Stimulated activated CD8-positive, alpha-beta memory T cell treated with anti-CD3 and anti-CD28 coated beads, Interleukin-4, amount 100 ng/mL, for 4 hours (primary cell): ENCODE measurements at places on chromosomes 1 and 21.

DNA sequence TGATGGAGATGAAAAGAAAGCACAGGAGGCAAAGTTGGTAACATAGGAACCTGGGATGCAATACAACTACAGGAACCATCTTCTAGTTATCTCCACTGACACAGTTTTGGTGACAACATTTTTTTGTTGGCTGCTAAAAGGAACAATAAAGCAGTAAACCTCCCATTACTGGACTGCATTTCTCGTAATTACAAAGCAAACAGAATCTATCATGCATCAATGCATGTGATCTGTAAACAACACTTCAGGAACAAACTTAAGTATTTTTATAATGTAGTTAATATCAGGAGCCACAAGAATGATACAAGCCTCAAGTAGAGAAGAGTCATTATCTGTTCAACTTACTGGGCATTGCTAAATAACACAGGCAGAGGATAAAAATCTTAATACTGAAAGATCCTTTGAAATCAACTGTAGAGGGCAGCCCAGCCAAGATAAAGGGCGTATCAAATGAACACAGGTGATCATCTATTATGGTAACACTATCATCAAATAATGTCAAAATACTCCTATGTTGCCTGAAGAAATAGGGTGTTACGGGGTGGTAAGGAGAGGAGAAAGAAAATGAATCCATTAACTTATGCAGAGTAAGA lies 193.3 kb downstream of the EIF4G3 start:
- no peak for DNase-seq

- DNase-seq, result no peak
Observed at GRCh38 chr1:72697410-72697809, 415.1 kb upstream of the NEGR1 start.

DNA sequence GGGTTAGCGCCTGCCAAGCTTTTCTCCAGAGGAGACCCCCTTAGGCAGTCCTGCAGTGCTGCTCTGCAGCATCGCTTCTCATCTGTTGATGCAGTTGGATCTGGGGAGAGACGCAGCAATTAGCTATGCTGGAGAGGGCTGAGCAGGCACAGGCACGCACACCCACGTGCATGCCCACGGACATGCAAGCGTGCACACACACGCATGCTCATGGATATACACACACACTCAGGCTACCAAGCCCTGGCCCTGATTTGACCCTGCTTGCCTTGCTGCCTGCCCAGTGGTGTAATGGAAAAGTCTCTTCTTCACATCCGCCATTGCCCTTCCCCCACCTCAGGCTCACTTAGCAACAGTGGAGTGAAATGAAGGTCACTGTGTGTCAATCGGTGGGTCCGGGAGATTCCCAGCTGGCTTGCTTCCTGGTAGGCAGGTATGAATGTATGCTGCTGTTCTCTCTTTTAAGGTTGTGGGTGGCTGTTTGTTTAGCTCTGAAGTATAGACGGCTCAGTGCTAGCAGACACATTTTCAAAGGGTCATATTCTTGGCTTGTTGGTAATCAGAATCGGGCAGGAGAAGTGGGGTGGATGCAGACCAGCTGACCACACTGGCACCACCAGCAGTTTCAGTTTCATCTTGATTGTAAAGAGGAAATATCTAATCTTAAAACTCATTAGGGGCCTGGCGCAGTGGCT lies 9.5 kb downstream of the ATP1B1 start:
- DNase-seq, result no peak

DNA sequence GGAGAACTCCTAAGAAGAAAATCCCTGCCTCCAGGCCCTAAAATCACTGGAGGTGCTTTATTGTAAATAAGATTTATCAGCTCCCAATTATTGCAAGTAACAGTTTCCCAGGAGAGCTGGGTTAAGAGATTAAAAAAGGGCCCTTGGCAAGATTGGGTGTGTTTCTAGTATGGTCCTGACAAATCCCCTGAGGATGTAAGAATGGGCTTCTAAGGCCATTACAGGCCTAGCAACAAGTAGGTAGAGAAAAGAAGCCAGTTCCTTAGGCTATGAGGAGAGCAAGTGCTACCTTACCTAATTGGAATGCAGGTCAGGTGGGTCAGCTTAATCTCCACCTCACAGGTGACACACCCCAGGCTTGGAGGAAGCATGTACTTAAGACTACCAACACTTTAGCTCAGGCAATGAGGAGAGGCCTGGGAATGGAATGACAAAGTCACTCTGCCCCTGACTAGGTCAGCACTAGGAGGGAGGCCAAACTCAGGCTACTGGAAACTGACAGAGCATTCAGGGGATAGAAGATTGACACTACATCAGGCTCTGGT lies 6.8 kb upstream of the OTUD7B start:
- no peak for DNase-seq

- DNase-seq, result no peak
Observed at GRCh38 chr1:71193153-71193552, 112.3 kb upstream of the ZRANB2 start.

DNA sequence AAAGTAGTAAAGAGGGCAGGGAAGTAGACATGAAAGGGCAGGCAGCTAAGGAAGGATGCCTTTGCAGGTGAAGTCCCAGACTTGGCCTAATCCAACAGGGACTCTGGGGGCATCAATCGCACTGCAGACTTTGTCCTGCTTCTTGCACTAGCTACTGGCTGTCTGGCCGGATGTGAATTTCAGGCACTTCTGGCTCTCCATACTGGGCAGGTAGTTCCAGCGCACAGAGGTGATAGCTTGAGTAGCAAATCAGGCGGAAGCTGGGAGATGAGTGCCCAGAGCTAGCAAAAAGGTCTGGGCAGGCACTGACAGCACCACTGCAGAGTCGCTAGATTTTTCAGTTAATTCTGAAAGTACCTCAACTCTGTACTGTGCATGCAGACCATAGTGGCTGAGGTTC lies 997 bp downstream of the RSPH1 start:
- no peak for DNase-seq

DNA sequence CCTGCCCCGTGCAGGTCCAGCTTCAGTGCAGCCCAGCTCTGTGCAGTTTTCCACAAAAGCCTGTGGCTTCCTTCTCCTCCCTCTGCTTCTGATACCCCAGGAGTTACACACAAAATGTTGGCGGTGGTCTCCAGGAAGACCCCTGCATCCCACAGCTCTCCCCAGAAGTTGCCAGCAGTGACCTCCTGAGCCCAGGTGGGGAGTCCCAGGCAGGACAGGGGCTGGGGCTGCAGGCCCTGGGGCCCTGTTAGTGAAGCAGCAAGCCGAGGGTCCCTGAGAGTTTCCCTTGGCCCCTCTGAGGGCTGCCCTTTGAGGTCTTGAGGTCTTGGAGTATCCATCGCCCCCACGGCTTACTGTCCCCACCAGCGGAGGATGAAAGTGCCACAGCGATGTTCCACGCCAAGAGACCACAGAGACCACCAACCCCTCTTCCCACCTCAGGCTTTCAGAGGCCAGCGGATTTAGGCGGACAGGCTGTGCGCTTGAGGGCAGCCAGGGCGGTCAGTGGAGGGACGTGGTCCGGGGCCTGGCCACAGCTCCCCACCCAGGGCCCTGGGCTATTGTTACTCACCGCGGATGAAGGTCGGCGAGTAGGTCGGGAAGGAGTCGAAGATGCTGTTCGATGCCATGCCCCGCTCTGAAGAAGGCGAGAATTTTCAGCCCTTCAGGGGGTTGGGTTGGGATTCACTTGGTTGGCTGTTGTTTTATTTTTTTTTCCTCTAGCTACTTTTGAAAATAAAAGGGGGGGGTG lies 34.0 kb upstream of the RUNX3 start:
- DNase-seq, result no peak

- DNase-seq, result no peak
Observed at GRCh38 chr1:8878448-8878697, at the start of gene ENO1. TSS of gene ENO1 (minus strand) at chr1:8878686. CDS start at chr1:8874908, 3,778 bp downstream.

GRCh38 chr1:112866151-112866550 lies 89.8 kb downstream of the SLC16A1 start:
- no peak for DNase-seq

GRCh38 chr1:25563330-25564215 lies 20.2 kb downstream of the LDLRAP1 start:
- no peak for DNase-seq

DNA sequence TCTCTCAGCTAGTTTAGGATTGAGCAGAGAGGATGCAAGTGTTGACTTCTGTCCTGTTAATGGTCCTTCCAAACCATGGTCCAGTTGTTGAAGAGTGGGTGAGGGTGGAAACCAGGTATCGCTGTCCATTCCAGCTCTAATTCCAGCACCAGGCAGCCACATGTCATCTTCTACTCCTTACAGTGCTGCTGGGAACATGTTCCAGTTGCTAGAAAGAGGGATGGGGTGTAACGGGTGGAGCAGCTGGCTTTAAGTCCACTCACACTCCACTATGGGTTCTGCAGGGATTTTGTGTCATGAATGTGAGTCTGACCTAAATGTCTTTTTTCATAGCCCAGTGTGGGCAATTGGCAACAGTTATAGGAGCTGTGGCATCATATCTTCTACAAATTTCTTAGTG lies 25.2 kb downstream of the NOS1AP start:
- no peak for DNase-seq

GRCh38 chr1:184479435-184480167 lies 92.8 kb downstream of the C1orf21 start:
- DNase-seq, result no peak

- DNase-seq, result no peak
Observed at GRCh38 chr1:18783705-18784481, 75.6 kb downstream of the TAS1R2 start.

DNA sequence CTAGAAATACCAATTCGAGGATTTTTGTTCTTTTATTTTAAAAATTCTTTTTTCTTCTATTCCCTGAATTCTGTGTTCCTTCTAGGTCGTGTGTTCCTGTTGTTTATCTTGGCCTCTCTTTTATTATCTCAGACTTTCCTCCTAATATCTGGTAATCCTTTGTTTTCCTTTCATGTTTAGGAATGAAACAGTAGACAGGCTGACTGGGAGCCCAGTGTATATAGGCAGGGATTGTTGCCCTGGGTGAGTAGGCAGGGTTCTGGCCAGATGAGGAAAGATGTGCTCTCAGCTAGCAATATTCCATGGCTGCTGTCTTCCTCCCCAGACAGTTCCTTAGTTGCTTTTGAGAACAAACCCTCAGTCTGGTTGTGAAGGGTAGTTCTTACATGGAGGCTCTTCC lies 161.8 kb upstream of the PDE4B start:
- DNase-seq, result no peak

DNA sequence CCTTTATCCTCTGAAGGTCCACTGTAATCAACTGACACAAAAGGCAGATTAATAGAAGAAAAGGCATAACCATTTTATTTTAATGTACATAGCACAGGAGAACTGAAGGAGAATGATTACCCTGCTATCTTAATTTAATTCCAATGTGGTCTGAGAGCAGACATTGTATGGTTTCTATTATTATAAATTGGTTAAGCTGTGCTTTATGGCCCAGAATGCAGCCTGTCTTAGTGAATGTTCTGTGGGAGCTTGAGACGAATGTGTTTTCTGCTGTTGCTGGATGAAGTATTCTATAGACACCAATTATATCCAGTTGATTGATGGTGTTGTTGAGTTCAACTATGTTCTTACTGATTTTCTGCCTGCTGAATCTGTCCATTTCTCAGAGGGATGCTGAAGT lies 25.0 kb upstream of the SLC2A1 start:
- DNase-seq, result no peak

DNA sequence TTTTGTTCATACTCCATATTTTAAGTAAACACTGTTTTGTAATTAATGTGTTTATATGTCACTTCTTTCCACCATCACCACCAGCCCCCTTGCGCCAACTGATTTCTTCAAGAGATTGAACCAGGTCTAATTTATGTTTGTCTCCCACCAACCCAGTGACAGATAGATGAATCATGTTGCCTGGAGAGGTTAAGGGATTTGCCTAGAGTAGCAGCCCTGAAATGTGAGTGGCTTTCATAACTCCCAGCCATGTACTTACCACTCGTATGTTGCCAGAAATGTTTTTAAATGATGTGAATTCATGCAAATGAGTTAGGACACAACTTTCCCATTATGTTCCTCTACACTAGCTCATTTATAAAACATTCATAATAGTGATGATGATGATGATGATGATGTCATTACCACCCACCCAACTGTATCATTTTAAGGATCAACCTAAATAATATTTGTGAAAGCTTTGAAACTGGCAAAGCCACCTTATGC lies 86.9 kb downstream of the LRRC8D start:
- DNase-seq, result no peak

DNA sequence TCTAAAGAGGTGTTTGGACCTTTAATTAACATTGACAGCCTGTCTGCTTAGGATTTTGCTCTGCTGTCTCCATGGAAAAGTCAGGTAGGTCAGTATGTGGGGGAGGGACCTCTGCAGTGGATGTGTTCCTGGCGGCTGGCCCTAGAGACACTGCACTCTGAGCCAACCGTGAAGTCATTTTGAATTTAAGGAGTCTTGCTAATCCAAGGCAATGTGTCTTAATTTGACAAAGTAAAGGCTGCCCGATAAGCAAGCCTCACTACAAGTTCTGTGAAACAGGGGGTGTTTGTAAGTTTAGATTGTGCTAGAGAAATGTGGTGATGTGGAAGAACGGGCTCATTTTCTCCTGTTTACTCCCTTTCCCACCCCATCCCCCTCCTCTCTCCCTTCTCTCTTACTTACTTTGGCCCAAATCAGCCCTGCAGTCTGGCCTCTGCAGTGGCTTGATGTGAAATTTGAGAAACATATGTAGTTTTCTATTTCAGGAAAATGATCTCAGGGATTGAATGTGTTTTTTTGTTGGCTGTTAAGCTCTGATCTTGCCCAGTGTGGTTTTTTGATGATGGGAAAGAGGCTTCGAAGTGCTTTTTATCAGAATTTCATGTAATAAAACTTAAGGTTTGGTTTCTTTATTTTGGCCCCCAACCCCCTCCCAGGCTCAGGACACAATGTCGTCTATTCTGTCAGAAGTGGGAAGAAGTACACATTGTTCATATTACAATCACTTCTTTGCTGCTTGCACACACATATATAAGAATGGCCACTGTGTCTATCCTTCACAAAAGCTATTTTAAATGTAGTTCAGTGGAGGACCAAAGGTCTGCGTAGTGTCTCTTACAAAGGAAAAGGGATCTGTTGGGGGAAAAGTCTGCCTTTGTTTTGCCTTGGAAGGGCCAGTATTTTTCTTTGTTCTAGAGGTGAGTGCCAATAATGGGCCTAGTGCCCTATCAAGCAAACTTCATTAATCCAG lies 96.6 kb downstream of the FGGY start:
- no peak for DNase-seq

DNA sequence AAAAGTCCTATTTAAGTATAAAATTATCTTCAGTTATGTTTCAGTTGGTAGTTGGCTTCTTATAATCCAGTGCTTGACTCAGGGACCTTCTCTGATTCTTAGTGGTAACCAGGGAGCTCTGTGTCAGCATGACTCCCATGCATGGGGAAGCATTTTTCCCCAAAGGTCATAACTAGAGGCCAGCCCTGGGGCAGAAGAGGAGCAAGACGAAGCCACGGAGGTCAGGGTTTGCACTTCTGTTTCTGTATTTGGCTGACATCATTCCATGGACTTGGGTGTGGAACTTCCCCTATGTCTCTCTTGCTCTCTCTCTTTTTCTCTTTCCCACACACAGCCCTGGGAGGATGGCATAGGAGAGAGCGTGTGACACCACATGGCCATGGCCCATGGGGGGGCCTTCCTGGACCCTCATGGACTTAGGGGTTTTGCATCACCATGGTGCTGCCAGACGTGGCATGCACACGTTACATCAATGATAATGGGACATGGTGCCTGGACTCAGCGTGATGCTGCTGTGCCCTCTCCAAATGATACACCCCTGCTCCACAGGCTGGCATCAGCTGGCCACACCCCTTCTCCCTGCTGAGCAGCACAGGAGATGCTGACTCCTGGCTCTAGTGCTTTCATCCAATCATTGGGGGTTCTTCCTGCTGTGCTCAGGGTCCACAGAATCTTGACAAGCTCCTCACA lies 260.5 kb downstream of the KCNJ6 start:
- DNase-seq, result no peak
